Activated T-helper 17 cell treated with anti-CD3 and anti-CD28 coated beads, Interleukin-2, amount 50 U/mL, for 72 hours (primary cell): ENCODE measurements at places on chromosomes 1 and 21.
A peak's percentile ranks its signal among the peaks of the same experiment; 100 is the strongest.

DNA sequence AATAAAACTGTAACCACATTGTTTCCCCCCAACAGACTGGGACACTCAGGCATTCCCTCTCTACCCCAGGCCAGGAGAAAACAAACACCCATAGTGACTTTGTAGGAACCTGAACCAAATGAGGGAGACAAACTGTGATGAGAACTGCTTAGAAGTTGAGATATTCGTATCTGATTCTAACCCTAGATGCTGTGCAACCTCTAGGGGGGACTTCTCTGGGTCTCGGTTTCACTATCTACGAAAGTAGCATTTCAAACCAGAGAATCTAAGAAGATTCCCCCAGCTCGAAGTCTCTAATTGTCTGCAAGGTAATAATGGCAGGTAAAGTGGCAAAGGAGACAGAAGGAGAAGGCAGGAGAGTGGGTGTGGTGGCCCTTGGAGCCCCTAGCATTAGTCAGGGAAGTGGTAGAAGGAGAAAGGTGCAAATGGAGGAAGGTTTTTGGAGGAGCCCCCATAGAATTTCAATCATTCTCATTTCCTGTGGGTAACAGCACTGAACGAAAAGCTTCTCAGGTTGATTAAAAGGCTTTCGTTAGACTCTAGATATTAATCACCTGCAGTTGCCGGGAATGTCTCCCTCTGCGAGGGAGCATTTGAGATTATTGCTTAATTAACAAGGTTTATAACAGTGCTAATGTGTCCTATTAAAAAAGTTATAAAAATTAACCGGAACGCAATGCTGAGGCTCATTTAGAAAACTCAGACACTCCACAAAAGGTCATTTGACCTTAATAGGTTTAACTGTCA, 46.4 kb downstream of the BEND5 start:
- no peak for ATAC-seq

DNA sequence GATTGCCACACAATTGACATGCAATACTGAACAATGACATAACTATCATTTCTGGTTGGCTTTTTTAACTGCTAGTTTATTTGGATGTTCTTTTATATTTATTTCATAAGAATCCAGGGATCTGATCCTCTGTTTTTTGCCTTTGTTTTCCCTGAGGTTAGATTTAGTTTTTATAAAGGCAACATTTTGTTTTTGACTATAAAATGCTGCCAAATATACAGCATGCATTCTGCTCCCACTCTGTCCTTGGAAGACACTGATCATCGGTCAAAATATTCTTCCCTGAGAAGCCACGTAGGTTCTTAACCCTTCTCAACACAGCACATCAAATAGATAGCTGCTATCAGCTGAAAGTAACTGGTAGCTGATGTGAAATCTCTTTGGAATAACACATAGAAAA, 52.5 kb downstream of the LYPLAL1 start:
- ATAC-seq = no peak

DNA sequence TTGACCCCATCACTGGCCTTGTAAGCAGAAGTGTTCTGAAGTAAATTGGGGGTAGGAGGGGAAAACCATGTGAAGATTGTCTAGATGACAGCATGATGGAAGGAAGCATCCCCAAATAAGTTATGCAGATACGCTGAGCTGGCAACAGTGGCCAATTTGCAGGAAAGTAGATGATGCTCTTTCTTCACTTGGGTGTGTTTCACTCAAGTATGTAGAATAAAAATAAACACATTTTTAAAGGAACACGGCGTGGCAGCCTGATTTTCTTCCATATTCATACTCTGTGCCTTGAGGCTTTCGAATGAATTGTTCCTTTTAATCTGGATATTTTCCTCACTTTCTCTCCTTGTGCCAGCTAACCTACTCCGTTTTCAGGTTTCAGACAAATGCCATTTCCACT, 295.5 kb upstream of the DPYD start:
- ATAC-seq = no peak

DNA sequence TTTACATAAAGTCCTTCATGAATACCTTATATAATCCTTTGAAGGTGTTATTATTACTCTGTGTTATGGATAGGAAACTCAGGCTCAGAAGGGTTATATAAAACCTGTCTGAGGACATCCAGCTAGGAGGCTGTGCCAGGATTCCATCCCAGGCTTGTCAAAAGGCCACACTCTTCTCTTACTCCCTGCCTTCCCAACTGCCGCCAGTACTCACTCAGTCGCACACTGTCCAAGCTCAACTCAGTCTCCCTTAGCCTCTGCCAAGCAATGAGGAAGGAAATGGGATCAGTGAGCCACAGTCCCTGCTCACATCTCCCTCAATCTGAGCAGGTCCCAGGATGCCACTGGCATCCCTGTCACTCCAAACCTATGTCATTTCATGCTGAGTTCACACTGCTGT, 94.4 kb downstream of the NAV1 start:
- ATAC-seq = no peak

GRCh38 chr1:226092965-226093364, 30.4 kb downstream of the H3-3A start:
- ATAC-seq = no peak

DNA sequence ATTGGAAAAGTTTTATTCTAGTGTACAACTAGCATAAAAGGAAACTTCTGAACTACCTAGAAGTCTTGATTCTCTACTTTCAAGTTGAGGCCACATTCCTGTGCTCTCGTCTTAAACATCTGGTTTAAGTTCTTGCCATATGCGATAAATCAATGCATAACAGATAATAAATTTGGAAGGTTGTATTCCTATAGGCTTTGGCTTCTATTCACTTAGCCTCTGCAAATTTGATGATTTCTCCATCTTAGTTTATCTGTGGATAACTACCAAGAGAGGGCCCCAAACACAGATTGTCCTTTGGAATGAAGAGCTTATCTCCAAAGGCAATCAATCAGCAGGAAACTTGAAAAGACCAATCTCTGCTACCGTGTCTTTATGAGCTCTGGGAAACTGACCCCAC, 11.7 kb upstream of the RNF2 start:
- ATAC-seq = no peak

DNA sequence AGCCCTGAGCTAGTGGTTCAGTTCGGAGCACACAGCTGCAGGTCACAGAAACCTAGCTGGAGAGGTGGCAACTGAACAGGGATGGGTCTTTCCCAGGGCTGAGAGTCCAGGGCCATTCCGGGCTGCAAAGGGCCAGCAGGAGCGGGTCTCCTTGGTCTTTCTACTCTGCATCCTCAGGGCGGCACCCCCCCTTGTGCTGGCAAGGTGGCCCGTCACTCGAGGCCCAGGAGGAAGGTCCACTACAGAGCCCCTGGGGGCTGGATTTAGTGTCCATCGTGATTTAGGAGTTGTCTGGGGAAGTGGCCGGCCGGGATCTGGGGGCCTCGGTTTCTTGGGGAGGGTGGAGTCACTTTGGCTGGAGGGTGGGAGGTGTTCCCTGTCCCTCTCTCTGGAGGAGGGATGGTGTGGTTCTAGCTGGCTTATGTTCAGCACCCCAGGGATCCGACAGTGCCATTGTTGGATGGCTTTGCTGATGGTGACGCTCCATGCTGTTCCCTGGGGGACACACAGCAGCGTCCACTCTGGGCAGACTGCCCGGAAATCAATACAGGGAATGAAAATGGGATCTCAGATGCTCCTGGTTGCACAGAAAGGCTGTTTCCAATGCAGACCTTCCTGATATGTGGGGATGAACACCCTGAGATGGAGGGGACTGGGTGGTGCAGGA, 64.4 kb downstream of the UMODL1 start:
- no peak for ATAC-seq

DNA sequence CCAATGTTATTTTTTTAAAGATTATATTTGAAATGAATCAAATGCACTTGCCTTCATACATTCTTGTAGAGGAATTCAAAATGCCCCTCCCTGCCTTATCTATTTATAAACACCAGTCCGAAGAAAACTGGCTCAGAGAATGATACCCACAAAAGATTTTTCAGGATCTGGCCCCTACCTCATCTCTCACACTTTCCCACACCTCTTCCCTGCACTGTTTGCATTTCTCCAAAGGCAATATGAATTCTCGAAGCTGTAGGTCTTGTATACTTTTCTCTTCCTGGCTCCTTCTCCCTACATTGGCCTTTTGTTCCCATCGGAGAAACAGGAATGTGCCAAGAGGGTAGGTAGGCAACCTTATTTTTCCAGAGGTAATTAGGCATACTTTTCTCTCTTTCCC, 12.0 kb upstream of the CCDC190 start:
- no peak for ATAC-seq

DNA sequence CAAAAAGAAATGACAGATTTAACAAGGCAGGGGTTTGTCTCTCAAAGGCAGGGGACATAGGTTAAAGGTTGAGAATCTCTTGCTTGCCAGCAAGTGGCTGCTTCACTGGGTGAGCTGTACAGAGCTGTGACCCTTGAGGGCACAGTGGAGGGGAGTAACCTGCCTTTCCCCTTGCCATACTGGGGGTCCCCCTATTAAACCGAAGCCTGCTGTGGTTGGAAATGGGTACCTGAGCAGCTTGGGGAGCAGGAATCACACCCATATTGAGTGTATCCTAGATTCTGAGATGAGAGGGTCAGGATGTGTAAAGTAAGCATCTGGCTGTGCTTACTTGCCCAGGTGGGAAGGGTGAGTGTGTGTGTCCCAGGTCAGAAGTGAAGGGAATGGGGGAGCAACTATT, 31.8 kb downstream of the WNT4 start:
- ATAC-seq = no peak

DNA sequence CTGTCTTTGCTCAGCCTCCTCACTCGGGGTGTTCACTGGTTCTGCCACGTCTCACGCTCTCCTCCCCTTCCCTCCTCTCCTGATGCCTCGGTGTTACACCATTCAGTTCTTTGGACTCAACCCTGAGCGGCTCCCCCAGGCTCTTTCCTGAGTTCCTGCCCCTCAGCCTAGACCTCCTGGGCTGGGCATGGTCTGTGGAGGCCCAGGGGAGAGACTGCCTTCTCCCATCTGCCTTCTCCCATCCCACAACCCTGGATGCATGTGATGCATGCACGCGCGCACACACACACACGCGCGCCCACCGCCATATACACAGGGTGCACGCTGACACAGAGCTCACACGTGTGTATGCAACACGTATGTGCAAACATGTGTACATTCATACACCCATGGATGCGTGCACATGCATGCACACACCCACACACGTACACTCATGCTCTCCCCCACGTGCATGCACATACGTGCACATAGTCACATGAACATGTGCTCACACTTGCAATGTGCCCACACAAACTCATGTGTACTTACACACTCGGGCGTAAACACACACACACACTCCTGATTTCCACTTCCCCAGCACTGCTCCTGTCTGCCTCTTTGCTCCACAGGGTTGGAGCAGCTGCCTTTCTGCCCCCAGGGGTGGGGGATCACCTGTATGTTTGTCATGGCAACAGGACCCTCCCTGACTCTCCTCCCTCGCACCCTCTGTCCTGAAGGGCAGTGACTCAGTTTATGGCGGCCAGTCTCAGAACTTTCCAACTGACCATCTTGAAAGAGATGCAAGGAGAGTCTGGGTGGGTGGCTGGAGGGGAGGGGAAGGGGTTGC, 59.0 kb downstream of the HUNK start:
- ATAC-seq = no peak

GRCh38 chr1:235937123-235937522, 70.4 kb upstream of the LYST start:
- peak; percentile 60 for ATAC-seq

- ATAC-seq = no peak
Observed at GRCh38 chr1:171220581-171221054, 27.7 kb upstream of the FMO1 start.

- ATAC-seq = no peak
Observed at GRCh38 chr1:174761335-174761734, 238.4 kb upstream of the CACYBP start.

DNA sequence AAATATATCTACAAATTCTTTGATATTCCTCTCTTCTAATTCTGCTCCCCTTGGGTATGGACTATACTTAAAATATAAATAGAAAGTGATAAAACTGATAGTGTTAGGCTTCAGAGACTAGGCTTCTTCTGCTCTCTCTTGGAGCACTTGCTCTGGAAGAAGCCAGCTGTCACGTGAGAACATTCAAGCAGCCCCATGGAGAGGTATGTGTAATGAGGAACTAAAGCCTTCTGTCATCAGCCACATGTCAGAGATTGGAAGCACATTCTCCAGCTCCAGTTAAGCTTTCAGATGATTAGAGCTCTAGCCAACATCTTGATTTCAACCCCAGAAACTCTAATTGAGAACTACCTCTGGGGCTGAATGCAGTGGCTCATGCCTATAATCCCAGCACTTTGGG, 34.3 kb downstream of the XKR8 start:
- no peak for ATAC-seq

- ATAC-seq = no peak
Observed at GRCh38 chr1:116732726-116733125, 21.5 kb upstream of the CD2 start.

GRCh38 chr1:160159846-160160245, 8.4 kb downstream of the ATP1A4 start:
- ATAC-seq = no peak

DNA sequence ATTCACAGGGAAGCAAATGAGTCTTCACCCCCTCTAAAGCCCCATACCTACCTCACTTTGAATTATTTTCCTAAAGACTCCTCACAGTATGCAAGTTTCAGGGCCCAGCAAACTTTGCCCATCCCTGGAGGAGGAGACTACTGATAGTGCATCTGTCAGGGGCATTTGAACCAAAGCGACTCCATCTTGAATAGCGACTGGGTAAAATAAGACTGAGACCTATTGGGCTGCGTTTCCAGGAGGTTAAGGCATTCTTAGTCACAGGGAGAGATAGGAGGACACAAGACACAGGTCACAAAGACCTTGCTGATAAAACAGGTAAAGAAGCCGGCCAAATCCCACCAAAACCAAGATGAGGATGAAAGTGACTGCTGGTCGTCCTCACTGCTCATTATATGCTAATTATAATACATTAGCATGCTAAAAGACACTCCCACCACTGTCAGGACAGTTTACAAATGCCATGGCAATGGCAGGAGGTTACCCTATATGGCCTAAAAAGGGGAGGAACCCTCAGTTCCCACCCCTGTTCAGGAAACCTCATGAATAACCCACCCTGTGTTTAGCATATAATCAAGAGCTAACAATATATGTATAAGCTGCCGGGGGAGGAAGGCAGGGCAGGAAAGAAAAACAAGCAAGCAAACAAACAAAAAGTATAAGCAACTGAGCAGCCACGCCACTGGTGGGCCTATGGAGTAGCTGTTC, 3.3 kb upstream of the PKNOX1 start:
- ATAC-seq = no peak

DNA sequence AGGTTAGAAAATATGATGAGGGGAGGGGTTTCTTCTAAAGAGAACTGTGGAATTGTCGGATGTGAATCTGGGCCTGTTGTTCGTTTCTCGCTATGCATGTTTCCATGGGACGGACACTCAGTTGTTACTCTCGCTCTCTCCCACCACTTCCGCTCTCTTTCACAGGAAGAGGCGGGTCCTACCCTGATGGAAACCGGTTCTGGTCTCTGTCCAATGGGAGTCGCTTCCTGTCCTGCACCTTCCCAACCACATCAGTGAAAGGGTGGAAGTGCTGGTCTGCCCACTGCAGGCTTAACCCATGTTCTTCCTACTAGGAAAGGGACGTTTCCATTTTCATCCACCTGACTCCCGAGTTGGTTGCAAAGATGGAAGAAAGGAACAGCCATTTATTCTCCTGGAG, 119.4 kb downstream of the KCNJ15 start:
- no peak for ATAC-seq
